ENCODE measurements at places on chromosomes 2 and 18.
A peak's percentile ranks its signal among the peaks of the same experiment; 100 is the strongest.

- no peak for DNase-seq
Observed at GRCh38 chr18:29063346-29063745, 886.4 kb upstream of the CDH2 start.

DNA sequence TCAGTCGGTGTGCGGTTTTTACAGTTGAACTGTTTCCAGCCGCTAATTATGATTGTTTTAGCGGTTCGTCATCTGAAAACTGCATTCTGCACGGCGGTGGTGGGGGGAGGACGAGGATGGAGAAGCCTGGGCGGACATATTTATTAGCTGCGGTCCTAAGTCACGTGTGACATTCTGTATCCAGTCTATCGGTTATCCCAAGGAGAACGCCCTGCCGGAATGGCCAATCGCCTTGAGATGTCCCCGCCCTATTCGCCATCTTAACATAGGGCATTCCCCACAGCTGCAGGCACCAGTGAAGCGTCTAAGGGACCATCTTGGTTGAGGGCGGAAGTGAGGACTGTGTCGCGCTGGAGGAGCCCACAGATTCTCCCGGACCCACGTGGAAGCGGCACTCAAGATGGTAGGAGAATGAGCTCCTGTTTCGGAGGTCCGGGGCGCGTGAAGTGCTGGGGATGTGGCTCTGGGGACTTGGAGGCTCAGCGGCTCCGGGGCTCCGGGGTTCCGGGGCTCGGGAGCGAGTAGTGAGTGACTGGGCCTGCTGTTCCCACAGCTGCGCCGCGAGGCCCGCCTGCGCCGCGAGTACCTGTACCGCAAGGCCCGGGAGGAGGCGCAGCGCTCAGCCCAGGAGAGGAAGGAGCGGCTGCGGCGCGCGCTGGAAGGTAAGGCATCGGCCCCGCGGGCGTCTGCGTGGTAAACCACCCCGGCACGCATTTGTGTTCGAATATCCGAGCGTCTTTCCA, at the start of gene IMP4:
Gene IMP4, plus strand, starts transcription at position 365 of the 743 bp plus-strand sequence. Its CDS starts 36 bp downstream, at position 401.
- peak; percentile 98 for DNase-seq

DNA sequence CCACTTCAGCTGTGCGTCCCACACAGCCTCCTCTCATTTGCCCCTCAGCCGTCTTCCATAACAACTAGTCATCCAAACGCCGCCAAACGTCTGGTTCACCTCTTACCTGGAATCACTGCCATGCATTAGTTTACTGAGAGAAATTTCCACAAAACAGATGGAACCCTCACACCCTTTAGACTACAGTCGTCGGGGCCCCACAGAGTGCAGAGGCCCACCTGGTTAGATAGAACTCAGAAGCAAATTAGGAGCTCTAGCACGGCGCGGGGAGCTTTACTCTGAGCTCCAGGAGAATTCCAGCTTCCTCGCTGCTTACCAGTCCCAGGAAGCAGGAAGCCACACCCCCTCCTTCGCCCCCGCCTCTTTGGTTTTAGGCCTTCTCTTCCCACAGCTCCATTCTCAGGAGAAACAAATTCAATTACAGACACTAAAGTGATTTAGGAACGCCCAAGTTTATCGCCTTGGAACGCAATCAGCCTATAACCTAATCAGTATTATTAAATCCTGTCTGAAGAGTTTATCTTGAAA, 9.4 kb downstream of the RNU2-63P start:
- DNase-seq: no peak

- DNase-seq: no peak
Observed at GRCh38 chr2:41990688-41991087, 57.1 kb upstream of the PKDCC start.

DNA sequence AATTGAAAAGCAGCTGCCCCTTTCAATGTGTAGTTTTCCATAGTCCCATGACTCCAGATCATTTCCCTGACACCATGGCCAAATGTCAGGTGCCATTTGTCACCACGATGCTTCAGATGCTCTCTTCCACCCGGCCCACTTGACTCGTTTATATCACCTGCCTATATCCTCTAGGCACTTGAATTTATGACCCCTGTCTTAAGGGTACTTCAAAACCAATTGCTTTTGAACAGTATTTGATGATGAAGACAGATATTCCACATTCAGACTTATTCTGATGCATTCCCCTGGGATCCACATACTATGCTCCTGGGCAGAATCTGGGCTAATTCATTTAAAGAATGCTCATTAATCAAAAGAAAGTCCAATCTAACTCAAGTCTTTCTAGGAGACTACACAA, 16.9 kb upstream of the RHBDD1 start:
- no peak for DNase-seq

DNA sequence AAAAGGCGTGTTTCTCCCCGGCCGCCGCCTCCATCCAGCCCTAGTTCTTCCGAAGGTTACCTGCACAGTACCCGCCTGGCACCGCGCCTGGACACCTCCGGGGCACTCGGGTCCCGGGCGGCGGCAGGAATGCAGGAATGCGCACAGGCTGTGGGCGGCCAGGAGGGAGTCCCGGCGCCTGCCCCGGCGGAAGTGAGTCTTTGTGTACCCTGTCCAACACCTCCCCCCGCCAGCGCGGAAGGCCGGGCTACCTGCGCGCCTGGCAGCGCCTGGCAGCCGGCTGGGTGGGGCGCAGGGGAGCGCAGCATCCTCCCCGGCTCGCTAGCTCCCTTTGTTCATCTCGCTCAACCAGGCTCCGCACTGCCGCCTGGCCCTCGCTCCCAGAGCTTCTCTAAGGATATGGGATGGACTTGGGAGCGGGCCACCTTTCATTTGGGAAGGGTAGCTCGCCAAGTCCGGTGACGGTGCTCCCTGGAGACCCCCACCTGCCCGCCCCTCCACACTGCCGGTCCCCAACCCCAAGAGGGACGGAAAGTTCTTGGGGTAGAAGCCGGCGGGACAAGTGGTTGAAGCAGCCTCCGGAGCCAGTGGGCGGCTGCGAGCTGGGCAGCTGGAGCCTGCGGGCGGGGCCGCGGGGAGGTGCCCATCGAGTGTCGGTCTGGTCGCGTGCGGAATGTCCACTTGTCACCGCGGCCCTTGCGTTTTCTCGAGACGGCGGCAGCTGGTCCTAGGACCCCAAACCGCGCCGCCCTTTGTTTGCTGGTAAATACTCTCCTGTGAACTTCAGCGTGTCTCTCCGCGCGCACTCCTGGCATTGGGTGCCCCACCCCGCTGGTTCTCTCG, 1.2 kb upstream of the ST6GAL2 start:
- DNase-seq: peak; percentile 87

GRCh38 chr2:232901736-232902578, 31.9 kb downstream of the SNORC start:
- DNase-seq: no peak

- DNase-seq: no peak
Observed at GRCh38 chr2:133489146-133489545, 79.1 kb downstream of the NCKAP5 start.

DNA sequence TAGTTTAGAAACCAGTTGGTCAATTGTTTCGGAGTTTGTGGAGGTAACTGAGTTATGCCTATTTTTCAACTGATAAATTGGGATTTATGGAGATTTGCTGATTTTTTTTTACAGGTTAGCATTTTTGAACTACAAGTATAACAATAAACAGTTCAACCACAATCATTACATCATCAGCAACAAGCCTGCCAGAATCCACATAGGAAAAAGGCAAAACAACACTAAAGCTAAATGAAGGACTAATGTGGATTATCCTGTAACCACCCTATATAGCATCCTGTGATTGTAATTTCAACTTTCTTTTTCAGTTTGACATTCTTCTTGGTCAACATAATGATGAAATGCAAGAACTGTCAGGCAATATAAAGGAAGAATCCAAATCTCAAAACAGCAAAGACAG, 76.5 kb downstream of the CCDC102B start:
- no peak for DNase-seq

DNA sequence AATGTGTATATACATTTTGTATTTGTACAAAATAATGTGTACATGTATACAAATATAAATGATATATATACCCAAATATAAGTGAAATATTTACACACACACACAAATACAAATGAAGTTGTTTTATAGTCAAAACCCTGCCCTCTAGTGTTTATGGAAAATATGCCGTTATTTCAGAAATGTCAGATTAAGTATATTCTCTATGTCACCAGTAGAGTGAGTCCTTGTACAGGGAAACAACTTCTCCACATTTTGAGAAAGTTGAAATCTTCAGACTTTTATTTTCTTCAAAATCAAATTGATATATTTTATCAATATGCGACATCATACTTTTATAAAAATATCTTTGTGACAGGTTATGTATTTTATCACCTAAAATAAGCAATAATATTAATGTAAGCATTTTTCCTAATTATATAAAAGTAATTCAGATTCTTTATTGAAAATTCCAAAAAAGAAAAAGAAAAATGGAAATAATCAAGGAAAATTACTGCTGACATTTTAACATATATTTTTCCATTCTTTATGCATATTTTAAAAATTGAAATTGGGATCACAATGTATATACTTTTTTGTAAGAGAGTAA, 22.4 kb downstream of the ARL6IP6 start:
- DNase-seq: peak; percentile 60
